ENCODE measurements at places on chromosomes 2 and 18.

DNA sequence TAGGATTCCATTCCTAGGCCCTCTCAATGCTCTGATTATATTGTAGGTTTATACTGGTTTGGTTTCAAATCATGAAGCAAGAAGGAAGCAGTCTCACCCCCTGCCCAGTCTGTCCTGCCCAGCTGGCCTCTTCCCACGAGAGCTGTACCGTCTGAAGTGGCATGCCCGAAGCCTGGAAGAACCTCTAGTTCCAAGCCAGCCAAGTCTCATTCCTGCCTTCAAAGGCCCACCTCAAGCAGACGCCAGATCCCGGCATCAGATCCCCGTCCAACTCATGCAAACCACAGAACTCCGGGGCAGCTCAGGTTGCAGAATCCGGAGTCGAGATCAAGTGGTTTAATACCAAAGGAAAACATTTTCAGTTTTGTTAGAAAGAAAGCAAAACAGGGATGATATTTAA is 234.4 kb downstream of the LPIN1 start:
- DNase-seq, result no peak

DNA sequence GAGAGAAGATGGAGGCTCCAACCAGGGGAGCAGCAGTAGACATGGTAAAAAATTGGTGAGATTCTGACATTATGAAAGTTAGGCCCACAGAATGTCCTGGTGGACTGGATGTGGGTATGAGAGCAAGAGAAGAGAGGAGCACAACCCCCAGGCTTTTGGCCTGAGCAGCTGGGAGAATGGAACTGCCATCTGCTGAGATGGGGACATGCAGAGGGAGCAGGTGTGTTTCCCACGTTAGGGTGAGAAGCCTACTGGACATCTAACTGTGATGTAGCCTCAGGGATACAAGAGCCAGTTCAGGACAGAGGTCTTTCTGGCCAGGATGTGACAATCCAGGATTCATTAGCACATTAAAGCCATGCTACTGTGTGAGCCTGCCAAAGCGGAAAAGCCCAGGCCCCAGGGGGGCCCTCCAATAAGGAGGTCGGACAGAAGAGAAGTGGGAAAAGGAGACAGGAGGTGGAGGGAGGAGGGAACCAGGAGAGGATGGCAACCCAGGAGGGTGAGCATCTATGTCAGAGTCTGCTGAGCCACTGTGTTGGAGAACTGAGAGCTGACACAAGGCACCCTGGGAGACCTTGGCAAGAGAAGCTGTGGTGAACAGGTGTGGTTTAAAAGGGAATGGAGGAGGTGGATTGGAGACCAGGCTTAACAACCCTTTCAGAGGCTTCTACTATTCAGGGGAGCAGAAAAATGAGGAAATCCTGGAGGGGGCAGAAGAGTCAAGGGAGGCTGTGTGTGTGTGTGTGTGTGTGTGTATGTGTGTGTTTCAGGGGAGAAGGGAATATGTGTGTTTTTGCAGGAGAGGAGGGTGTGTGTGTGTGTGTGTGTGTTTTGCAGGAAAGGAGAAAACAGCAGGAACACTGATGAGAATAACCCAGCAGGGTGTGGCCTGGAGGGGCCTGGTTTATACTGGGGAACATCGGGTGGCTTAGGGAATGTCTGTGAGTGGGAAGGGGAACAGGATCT is 10.5 kb downstream of the CYB5A start:
- DNase-seq, result no peak

- DNase-seq, result no peak
Observed at GRCh38 chr2:13652531-13653313, 936.0 kb downstream of the TRIB2 start.

DNA sequence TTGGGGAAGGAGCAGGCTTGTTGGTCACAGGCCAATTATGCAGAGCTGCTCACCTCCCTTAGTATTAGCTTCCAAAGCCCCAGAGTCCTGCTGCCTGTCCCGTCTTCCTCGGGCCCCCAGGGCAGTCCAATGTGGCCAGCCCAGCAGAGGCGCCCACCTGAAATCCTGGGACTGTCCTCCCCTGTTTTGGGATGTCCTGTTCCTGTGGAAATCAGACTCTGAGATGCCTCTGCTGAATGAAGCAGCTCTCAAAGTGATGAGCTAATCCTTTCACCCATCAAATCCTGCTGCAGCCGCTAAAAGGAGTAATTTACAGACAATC is 105.3 kb downstream of the CABLES1 start:
- no peak for DNase-seq

DNA sequence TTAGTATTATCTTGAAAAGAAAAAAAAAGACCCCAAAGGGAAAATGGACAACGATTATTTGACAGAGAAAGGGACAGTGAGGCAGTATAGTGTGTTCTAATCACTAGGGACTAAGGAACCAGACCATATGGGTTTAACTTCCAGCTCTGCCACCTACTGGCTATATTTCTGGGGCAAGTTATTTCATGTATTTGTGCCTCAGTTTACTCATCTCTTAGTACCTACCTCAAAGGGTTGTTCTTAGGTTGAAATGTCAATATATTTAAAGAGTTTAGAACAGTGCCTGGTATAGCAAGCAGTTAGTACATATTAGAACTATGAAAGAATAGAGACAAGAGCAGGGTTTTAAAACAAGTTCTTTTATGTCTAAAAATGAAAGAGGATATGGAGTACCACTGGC is 42.7 kb downstream of the PRKD3 start:
- no peak for DNase-seq

DNA sequence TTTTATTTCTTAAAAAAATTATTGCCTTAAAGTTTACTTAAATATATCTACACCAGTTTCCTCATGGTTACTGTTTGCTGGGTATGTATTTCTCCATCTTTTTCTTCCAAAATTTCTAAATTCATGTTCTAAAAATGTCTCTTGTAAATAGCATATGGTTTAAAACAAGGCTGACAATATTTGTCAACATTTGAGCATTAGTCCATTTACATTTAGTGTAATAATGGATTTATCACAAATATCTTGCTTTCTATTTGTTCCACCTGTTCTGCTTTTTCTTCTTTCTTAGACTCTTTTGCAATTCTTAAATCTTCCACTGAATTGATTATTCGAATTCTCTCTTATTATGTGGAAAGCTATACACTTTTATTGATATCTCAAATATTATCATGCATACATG is 87.7 kb upstream of the SMAD7 start:
- no peak for DNase-seq

DNA sequence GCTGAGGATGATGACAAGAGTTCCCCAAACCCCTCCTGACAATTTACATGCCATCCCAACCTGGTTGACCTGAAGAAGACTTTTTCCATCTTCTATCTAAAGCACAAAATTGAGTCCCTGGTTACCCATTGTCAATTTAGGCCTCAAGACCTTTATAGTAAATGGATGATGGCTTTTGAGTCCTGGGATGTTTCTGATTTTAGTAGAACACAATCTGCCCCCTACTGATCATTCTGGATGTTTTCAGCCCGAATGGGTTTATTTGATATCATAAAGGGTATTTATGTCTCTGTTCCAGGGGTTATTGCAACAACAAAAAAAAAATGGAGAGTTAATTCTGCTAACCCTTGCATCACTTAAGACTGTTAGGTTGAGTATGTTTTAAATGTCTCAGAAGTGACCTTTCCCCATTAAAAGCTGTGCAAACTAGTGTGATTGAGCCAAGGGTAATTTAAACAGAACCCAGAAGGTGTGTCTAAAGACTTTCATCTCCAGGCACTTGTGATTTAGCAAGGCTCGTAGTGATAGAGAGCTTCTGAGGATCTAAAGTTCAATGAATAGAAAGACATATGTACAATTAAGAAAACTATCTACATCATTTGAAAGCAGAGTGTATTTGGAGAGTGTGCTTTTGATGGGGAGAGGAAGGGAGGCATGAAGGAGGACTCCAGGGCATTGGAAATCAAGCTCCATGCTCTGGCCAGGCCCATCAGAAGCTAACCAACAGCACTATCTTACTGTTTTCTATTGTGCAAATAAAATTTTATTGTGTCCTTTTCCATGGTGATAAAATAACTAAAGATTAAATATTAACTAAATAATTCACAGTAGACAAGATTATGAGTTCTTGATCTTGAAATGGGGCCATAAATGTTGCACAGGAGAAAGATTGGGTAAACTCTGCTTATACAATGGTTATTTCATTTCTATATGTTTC is 96.6 kb upstream of the NOSTRIN start:
- peak; percentile 36 for DNase-seq

DNA sequence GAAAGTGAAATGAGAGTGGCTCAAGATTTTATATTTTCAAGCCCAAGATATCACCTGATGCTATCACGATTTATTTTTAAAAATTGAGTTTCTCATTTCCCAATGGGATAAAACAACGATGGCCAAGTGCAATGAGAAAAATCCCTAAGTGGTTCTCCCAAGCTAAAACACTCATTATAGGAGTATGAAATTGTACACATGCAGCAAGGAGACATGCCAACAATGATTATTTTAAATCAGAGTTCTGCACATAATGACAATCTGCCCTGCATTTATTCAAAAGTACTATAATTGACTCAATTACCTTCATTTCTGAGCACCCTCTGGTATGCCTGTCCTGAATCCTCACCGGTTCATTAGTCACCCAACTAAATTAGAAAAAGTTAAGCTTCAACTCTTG is 12.7 kb downstream of the CYTIP start:
- no peak for DNase-seq

- DNase-seq, result no peak
Observed at GRCh38 chr2:132586101-132586511, 83.9 kb downstream of the LYPD1 start.

GRCh38 chr2:164186591-164186990 is 434.7 kb downstream of the GRB14 start:
- DNase-seq, result no peak

- no peak for DNase-seq
Observed at GRCh38 chr2:101341421-101341820, 32.9 kb upstream of the RNF149 start.

- DNase-seq, result no peak
Observed at GRCh38 chr2:61557381-61557780, 19.2 kb upstream of the XPO1 start.

- DNase-seq, result no peak
Observed at GRCh38 chr2:239321596-239322415, 79.0 kb downstream of the HDAC4 start.

GRCh38 chr18:25805323-25805722 is 285.1 kb downstream of the SS18 start:
- no peak for DNase-seq

DNA sequence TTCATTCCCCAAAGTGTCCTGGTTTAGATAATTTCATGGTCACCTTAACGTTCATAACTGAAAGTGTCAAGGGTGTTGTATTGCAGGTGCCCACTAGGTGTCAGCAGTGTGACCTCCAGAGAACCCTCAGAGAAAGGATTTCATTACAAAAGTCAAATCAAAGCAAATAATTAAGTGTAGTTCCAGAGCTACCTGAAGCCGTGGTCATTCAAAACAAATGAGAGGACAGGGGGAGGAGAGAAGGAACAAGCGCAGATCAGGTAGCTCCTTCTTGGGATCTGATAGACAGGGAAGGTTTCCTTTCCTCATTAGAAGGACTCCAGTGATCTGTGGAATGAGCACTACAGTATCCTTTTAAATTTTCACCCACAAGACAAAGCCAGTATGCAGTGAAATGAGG is at the start of gene SLC9A4:
SLC9A4 (plus strand) TSS at position 207 of the 400 bp plus-strand sequence. CDS start 534 bp downstream, outside the sequence.
- DNase-seq, result no peak

DNA sequence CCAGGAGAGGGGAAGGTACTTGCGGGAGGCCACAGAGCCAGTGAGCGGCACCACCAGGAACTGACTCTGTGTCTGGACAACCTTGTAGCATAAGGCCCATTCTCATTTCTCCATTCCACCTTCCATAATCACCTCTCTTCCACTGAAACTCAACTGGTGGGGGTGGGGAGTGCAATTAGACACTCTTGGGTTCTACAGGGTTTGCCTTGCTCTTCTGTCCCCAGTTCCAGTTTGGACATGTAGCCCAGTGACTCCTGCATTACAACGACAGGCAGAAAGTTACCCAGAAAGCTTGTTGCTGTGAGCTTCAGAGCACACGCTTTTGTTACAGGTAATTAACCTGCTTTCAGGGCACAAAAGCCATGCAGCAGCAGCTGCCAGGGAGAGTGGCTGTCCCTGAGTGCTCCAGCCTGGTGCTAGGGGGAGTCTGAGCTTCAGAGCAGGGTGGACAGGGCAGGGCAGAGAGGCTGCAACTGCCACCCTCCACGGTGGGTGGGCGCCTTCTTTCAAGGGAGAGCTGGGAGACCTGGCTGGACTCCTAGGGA is 65.2 kb downstream of the COPS8 start:
- DNase-seq, result no peak

- DNase-seq, result no peak
Observed at GRCh38 chr2:72961036-72961720, 43.9 kb downstream of the EMX1 start.

GRCh38 chr2:207883002-207883780 is 113.5 kb upstream of the FZD5 start:
- no peak for DNase-seq

DNA sequence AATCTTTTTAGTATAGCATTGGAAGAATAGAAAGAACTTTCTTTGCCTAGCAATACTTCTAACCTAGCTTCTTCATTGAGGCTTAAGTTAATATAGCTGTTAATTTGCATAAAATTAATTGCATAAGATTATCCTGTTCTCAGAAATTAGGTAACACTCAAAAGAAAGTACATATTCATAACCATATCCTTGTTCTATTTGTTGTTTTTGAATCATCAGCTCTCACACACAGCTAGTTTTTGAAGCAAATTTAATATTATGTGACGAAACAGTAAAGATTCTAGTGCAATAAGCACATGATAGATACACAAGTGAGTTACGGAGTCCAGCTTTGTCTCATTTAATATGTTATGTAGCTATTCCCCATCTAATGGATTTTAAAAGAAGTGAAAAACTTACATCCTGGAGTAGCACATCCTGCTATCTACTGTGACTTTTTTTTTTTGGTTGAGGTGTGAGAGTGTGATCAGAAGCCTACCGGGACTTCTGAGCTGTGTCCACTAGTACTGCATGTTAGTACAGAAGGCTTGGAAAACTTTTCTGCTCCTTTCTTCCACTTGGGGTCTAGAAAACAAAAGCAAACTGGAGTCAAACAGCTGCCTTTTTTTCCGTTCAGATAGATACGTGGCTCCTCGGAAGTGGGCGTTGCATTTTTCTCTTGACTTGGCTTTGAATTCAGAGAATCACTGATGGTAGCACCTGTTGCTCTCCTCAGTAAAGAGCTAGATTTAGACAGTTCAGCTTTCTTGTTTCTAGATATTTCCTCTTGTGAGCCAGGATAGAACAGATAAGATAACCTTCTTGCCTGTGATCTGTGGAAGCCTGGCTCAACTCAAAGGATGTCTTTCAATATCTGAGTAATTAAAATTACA is 27.2 kb downstream of the KDM3A start:
- DNase-seq, result no peak

DNA sequence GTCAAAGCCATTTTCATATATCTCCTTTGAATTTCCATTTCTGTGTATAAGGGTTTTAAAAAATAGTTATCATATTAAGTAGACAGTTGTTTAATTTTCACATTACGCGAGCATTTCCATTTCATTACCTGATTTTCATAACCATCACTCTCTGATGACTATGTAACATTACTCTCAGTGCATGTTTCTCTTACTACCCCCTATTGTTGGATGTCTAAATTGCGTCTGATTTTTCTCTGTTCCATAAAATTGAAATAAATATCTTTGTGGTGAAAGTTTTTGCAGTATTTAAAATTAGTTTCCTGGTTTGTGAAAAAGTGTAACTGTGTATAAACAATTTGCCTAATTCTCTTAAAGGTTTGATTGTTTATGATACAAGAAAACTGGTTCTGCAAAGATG is 123.8 kb downstream of the MYO1B start:
- no peak for DNase-seq

All from bone marrow (tissue), 2 donors.